Aorta (tissue), 5 donors: ENCODE measurements at places on chromosomes 2 and 18.

- no peak for DNase-seq
- no peaks in the 10 kb centered on the region for H3K27me3 ChIP-seq
- H3K4me3 ChIP-seq: no peak overlapping the region
- no peak overlapping the region for H3K27ac ChIP-seq
- no peaks in the 10 kb centered on the region for H3K4me1 ChIP-seq
Measured at GRCh38 chr18:11146238-11146946, 3.0 kb downstream of the PIEZO2 start.

DNA sequence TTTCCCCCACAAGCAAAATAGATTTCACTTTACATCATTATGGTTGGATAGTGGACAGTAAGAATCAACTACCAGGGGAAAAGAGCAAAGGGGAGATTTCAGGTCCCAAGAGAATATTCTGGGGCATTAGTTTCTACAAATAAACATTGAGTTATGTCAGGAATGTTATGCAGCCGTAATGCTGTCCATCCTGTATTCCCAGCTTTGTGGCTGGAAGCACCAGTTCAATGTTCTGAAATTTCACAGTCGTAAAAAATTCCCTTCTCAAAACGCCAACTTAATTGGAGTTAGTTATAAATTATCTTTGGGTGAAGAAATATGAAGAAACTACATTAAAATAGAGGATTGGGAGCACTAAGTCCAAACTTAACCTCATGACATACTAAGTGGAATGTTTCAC is 141.5 kb upstream of the FIGN start:
- H3K36me3 ChIP-seq: no peaks in the 10 kb centered on the region
- H3K4me3 ChIP-seq: peak overlapping the region; percentile 34
- H3K27me3 ChIP-seq: no peaks in the 10 kb centered on the region
- DNase-seq: no peak
- no peaks in the 10 kb centered on the region for H3K4me1 ChIP-seq
- no peak overlapping the region for H3K27ac ChIP-seq

DNA sequence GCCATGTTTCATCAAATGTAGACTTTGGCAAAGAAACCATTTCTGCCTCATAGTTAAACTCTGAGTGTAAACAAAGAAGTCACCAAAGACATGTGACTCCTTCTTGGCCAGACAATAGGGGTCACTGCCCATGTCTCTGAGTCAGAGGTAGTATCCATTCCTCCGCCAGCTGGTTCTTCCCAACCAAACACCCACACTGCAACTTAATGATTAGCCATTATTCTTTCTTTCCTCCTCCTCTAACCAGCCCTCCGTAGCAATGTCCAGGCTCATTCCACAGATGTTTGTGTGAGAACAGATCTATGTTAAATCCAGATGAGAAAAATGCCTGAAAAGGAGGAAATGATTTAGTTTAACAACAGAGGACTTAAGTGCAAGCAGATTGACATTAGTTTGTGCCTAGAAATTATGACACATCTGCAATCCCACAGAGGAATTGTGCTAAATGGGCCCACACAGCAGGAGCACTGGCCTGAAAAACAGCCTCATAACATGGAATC is 127.9 kb upstream of the SH3BP4 start:
- no peaks in the 10 kb centered on the region for H3K4me1 ChIP-seq
- H3K27me3 ChIP-seq: no peaks in the 10 kb centered on the region
- DNase-seq: no peak
- H3K27ac ChIP-seq: peak overlapping the region; percentile 47

- H3K27me3 ChIP-seq: no peaks in the 10 kb centered on the region
- DNase-seq: no peak
- no peak overlapping the region for H3K27ac ChIP-seq
- no peaks in the 10 kb centered on the region for H3K36me3 ChIP-seq
- H3K4me3 ChIP-seq: no peak overlapping the region
Measured at GRCh38 chr2:240858321-240858720, 10.3 kb upstream of the AGXT start.

DNA sequence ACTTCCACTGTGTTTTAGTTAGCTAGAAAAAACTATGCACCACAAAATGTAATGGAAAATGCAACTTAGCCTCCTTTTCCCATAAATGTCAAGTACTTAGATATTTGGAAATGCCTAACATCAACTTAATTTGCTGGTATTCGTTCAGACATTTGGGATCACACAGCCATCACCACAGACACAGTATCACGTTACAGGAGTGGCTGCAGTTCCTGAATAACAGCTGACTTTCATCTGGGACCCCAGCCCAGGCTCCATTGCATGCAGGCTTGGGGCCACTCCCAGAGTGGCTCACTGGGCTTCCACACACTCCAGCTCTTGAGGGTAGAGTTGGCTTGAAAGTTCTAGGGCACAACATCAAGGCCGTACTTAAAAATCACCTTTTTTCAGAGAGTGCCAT is 9.3 kb downstream of the TMEM182 start:
- DNase-seq: peak; percentile 56
- H3K4me3 ChIP-seq: no peak overlapping the region
- no peak overlapping the region for H3K27ac ChIP-seq
- H3K27me3 ChIP-seq: no peaks in the 10 kb centered on the region
- no peaks in the 10 kb centered on the region for H3K36me3 ChIP-seq

DNA sequence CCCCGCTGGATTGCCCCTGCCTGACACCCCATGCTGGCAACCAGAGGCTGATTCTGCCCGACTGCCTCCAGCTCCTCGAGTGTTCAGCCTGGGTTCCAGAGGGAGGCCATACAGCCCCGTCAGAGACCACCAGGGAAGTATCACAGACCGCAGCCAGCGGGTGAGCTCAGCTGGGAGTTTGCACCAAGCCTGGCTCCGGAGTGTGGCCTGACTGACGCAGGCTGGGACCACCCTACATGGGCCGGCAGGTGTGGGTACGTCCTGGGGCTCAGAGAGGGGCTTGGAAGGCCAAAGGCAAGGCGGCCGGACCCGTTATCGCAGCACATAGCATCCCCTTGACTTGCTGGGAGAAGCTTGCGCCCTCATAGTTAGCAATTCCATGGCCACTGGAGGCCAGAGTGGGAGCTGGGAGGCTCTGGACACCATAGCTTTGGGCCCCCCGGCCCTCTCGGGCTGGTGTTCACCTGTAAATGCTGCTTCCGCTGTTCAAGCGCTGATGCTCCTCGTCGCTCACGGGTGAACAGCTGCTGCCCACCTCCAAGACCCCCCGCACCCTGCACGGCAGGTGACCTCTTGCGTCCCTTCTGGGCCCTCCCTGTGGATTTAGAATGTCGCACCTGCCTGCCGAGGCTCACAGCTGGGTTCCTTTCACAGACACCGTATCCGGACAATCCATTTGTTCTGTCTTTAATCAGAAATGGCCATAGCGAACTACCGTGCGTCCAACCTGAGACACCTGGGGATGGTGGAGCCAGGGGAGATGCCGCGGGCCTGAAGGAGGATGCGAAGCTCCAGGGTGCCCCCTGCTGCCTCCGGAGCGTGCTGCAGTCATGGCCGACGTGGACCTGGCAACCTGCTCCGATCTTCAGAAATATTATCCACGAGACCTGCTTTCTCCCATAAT is 31.2 kb upstream of the SLC66A3 start:
- H3K27me3 ChIP-seq: no peaks in the 10 kb centered on the region
- no peaks in the 10 kb centered on the region for H3K4me1 ChIP-seq
- no peak overlapping the region for H3K27ac ChIP-seq
- H3K36me3 ChIP-seq: no peaks in the 10 kb centered on the region
